Activated CD8-positive, alpha-beta memory T cell treated with anti-CD3 and anti-CD28 coated beads for 1 hour (primary cell): ENCODE measurements at places on chromosomes 13 and 19.
A peak's percentile ranks its signal among the peaks of the same experiment; 100 is the strongest.

- DNase-seq: no peak
Observed at GRCh38 chr19:50419580-50420035, 870 bp downstream of the SPIB start.

DNA sequence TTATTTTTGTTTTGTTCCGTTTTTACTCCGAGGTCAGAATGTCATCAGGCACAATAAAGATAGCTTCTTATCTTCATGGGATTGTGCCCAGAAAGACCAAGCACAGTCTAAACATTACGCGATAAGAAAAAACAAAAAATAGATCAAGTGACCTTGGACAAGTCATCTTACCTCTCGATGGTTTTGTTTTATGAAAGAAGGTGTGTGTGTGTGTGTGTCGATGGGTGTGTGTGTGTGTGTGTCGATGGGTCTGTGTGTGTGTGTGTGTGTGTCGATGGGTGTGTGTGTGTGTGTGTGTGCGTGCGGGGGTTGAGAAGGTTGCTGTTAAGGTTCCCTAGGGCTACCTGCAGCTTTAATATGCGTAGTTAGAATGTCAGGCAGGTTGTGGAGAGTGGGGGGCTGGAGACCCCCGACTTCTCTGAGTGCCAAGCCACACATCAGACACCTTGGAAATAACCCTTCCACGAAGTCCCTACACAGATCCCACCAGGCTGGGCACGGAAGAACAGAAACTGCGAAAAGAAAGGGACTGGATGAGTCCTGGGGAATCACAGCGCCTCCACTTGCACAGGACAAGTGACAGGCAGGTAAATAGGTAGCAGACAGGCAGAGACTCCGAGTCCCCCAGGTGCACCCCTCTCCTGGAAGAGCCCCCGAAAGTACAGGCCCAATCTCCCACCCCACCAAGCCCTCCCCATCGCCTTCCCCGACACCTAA lies 458 bp upstream of the ATP8A2 start:
- no peak for DNase-seq

GRCh38 chr19:6229216-6229913 lies 50.4 kb downstream of the MLLT1 start:
- no peak for DNase-seq

DNA sequence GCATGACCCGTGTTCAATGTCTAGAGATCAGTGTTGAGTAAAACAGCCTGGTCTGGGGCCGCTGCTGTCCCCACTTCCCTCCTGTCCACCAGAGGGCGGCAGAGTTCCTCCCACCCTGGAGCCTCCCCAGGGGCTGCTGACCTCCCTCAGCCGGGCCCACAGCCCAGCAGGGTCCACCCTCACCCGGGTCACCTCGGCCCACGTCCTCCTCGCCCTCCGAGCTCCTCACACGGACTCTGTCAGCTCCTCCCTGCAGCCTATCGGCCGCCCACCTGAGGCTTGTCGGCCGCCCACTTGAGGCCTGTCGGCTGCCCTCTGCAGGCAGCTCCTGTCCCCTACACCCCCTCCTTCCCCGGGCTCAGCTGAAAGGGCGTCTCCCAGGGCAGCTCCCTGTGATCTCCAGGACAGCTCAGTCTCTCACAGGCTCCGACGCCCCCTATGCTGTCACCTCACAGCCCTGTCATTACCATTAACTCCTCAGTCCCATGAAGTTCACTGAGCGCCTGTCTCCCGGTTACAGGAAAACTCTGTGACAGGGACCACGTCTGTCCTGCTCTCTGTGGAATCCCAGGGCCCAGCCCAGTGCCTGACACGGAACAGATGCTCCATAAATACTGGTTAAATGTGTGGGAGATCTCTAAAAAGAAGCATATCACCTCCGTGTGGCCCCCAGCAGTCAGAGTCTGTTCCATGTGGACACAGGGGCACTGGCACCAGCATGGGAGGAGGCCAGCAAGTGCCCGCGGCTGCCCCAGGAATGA lies 1.5 kb upstream of the CEACAM5 start:
- peak; percentile 23 for DNase-seq

GRCh38 chr13:98143157-98143553 lies 261 bp downstream of the FARP1 start:
- no peak for DNase-seq
